Stimulated activated CD8-positive, alpha-beta memory T cell treated with anti-CD3 and anti-CD28 coated beads, Interleukin-15, amount 100 ng/mL, for 4 hours (primary cell): ENCODE measurements at places on chromosomes 5 and 9.

GRCh38 chr5:53557386-53557785, 3.1 kb upstream of the NDUFS4 start:
- no peak for DNase-seq

- DNase-seq: no peak
Measured at GRCh38 chr5:36521838-36522745, 84.3 kb upstream of the SLC1A3 start.

DNA sequence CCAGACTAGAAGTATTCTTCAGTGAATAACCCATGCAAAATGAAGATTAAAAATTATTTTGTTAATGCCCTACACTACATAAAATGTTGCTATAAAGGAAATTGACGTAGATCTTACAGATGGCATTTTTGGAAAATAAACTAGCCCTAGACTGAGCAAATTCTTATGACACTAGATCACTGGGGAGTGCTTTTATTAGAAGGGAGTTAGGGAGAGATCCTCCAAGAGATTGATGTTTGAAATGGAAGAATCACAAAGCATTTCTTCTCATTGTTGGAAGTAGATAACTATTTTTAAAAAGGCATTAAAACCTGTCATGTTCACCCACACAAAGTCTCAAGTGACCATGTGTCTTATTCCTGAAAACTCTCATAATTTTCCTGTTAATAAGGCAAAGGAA, 351.1 kb upstream of the TLE4 start:
- DNase-seq: no peak

DNA sequence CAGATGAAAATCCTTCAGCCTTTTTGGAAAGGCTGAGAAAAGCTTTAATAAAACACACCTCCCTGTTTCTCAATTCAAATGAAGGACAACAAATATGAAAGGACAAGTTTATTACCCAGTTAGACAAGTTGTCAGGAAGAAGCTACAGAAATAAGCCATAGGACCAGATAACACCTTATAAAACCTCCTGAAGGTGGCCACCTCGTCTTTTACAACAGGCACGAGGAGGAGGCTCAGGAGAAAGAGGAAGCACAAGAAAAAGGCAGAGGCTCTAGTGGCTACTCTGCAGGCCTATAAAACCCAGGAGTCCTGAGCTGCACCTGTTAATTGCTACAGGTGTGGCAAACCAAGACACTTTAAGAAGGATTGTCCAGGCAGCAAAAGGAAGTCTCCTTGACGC, 352.1 kb upstream of the CDH18 start:
- DNase-seq: no peak

DNA sequence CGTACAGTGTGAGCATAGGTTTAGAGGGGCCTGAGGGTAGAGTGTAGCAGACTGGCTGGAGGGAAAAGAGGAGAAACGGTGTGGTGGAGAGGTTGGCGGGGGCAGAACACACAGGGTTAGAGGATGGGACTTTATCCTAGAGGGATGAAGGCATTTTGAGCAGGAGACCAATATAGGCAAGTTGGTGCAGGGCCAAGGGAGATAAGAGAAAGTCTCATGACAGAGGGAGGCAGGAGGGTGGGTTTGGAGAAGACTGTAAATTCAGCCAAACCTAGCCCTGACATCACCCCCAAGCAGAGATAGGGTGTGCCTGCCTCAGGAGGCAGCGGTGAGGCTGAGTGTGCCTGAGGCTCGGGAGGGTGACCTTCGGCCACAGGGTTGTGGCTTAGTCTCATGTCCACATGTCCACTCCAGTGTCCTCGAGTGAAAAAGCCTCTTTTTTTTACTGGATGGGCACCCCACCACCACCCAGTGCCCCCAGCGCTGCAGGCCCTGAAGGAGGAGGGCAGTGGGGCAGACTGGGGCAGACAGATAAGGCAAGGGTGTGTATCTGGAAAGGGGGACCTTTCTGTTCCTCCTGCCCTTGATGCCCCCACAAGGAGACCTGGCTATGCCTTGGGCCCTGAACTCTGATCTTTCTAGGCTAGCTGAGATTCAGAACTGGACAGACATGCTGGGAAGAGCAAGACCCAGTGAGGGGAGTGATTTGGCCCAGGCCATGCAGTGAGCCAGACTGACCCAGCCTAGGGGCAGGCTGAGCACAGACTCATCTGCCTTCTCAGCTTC, 108.7 kb downstream of the RGS3 start:
- no peak for DNase-seq
